Activated CD4-positive, CD25-positive, alpha-beta regulatory T cell treated with anti-CD3 and anti-CD28 coated beads, Interleukin-2, amount 50 U/mL, for 24 hours (primary cell): ENCODE measurements at places on chromosomes 12 and 14.

DNA sequence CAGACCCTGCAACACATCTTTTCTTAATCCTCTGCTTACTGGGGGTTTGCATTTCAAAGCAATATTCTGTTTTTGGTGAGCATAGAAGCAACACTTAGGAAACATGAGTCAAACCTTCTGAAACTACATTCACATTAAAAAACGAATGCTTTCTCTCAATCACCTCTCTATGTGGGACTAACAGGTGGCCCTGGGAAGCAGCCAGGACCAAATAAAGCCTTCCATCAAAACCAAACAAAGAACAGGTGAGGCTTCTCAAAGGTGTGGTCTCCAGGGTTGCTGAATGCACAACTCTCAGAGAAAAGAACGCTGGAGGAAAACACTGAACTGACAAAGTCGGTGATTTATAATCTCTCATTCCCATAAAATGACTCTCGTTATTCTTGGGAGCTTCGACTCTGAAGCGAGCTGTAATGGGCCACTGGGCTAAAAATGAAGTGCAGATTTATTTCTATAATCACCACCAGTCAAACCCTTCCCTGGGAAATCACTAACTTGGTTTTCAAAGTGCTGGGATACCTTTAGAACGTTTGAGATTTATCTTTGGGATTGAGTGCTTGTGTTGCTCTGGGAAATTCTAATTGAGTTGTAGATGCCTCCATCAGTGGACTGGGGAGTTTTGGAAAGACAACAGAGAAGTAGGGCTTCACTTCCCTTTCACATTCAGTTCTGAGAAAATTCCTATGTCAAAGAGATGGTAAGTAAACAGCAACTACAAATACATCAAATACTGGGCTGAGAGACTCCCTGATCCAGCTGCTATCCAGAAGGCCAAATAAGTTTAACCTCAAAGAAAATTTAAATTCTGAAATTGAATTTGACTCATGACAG is 262.0 kb upstream of the TMPO start:
- no peak for ATAC-seq

- ATAC-seq = no peak
These were observed 3.2 kb upstream of the FICD start for GRCh38 chr12:108511633-108512540.

DNA sequence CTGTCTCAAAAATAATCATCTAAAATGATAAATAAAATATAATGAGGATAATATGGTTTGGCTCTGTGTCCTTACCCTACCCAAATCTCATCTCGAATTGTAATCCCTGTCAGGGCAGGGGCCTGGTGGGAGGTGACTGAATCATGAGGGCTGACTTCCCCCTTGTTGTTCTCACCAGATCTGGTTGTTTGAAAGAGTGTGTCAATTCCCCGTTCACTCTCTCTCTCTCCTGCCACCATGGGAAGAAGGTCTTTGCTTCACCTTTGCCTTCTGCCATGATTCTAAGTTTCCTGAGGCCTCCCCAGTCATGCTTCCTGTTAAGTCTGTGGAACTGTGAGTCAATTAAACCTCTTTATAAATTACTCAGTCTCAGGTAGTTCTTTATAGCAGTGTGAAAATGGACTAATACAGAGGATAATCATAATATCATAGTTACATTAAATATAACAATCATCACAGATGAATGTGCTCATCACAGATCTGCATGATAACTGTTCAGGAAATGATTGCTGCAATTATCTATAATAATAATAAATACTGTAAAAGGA is 12.6 kb downstream of the EFCAB11 start:
- ATAC-seq = peak; percentile 53

DNA sequence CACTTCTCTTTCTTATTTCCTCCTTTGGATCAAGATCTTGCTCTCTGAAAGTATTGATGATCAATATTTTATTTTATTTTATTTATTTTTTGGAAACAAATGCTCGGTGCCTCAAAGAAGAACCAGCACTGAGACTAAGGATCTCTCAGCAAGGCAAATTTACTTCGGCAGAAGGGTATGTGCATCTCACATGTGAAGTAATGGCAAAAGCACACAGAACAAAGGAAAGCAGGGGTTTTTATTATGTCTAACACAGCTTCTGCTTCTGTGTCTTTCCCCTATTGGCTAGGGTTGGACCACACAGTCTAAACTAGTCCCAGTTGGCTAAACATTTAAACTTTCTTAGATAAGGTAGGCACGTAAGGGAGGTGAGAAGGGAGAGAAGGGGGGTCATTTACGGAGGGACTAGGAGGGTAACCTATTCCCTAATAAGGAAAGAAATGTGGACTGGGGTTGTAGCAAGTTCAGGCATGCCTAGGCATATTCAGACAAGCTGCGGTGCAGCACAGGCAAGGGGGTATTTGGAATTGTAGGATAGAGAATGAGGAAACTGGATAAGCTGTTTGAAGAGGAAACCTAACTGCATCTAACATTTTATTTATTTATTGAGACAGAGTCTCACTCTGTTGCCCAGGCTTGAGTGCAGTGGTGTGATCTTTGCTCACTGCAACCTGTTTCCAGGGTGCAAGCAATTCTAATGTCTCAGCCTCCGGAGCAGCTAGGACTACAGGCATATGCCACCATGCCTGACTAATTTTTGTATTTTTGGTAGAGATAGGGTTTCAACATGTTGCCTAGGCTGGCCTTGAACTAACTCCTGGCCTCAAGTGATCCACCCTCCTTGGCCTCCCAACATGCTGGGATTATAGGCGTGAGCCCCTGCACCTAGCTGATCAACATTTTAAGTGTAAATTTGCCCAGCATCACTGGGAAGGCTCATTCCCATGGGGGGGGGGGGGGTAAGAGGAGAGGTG is 90.0 kb upstream of the EIF5 start:
- no peak for ATAC-seq

- ATAC-seq = no peak
These were observed 53.7 kb upstream of the DYRK2 start for GRCh38 chr12:67594888-67595287.

DNA sequence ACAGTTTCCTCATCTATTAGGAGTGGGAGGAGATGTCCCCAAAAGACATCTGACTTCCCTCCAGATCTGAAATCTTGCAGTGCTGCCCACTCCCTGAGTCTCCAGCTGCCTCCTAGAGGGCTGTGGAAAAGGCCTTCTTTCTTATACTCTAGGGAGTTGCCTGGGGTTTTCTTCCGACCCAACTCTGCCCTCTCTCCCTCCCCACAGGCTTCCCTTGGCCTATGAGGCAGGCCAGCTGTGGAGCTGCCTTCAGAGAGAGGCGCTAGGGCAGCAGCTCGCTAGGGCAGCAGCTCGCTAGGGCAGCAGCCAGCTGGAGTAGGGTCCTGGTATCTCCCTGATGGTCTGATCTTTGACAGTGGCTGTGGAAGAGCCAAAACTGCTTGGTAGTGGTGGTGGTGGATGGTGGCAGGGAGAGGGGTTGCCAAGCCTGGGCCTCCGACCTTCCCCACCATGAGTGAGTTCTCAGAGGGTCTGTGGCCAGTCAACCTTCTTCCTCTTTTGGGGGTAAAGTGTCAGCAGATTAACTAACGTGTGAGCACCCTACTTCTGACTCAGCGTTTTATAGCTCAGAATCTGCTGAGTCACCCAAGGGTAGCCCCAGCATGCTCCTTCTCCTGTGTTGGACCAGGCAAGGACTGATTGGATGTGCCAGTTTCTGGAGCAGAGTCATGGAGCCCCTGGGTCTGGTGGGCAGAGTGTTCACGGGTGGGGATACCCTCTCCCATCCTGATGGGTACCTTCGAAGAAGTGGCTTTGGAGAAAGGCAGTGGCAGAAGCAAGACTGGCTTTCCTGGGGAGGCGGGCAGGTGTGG is 2.3 kb downstream of the SLC48A1 start:
- ATAC-seq = no peak

GRCh38 chr14:103891667-103892215 is 36.5 kb upstream of the TDRD9 start:
- ATAC-seq = no peak

DNA sequence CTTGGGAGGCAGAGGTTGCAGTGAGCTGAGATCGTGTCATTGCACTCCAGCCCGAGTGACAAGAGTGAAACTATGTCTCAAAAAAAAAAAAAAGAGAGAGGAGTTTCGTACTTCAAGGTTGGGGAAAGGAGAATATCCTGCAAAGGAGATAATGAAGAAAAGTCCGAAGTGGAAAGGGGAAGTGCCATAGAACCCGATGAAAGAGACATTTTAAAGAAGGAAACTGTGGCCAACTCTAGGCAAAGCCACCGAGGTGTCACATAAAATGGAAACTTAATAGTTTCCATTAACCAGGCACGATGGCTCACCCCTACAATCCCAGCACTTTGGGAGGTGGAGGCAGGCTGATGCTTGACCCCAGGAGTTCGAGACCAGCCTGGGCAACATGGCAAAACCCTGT is 15.0 kb upstream of the LTBP2 start:
- no peak for ATAC-seq

DNA sequence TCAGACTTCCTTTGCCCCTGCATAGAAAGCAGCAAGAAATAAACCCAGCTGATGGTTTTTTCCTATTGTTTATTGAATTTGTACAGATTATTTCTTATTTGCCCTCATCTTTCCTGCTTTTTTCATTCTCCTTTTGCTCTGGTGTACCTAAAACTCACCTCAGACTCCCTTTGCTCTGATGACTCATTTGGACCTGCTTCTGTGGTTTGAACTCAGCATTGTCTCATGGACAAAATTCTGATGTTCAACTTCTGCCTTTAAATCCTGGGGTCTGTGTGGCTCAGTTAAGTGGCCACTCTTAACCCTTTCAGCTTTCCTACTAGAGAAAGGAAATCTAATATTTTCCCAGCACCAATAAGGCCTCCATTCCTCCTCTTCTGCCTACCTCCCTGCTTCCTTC is 3.5 kb upstream of the SENP1 start:
- no peak for ATAC-seq

GRCh38 chr12:12519354-12519998 is 43.2 kb downstream of the DUSP16 start:
- no peak for ATAC-seq

GRCh38 chr12:93943780-93944179 is 204.6 kb upstream of the PLXNC1 start:
- no peak for ATAC-seq

- ATAC-seq = peak; percentile 82
These were observed 183.6 kb upstream of the G2E3 start for GRCh38 chr14:30375296-30375892.

- no peak for ATAC-seq
These were observed 183.9 kb downstream of the ZFP36L1 start for GRCh38 chr14:68609012-68609411.

GRCh38 chr14:106417224-106418049 is 891.1 kb downstream of the TMEM121 start:
- peak; percentile 80 for ATAC-seq

GRCh38 chr14:51335531-51335930 is 95.5 kb downstream of the TMX1 start:
- ATAC-seq = no peak

DNA sequence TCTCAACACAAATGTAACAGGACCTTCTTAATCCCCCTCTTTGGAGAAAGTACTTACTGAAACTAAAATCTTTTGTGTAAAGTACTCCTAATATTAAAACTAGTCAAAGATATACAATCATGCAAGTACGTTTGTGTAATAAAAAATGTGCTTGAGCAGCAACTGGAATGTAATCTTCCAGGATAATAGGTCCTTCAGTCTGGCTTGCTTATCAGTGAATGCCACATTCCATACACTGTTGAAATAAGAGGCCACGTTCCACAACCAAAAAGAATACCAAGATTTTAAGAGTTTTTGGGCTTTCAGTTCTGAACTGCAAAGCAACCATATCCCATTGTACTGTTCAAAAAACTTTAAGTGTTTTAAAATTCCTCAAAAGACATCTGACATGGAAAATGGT is 26.2 kb upstream of the GRIN2B start:
- ATAC-seq = no peak

GRCh38 chr12:46386877-46387629 is 14.5 kb upstream of the SLC38A2 start:
- ATAC-seq = no peak

DNA sequence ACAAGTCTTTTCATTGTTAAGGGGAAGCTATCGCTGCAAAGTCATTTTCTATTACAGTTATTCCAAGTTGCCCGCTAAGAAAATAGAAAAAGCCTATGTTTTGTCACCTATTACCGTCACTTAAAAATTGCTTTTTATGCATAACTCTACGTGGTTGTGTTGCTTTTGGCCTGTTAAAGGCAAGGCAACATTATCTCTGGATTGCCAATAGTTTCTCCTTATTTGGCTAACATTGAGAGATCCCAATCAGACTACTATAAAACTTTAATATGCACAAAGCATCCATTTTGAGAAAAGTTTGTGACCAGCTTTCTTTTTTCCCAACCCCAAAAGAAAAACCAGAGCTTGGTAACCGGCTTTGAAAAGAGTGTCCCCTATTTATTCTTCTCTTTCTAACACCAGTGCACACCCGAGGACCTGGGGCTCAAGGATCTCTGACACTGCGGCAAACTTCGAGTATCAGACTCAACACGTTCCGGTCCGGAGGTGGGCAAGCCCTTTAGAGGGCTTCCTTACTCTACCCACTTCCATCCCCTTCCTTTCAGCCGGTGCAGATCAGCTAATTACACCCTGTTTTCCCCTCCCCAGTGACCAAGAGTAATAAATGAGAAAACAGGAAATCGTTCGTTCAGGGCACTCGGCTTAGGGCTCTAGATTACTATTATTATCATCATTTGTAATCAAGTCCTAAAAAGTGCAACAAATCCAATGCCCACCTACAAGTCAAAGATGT is 1.2 kb downstream of the PPP1R12A start:
- ATAC-seq = no peak

- no peak for ATAC-seq
These were observed 96.2 kb downstream of the ITPR2 start for GRCh38 chr12:26736563-26737486.

- no peak for ATAC-seq
These were observed 106.2 kb downstream of the SMOC1 start for GRCh38 chr14:69985463-69985862.

- ATAC-seq = no peak
These were observed 113.3 kb downstream of the PRMT8 start for GRCh38 chr12:3604286-3604685.

GRCh38 chr14:51582437-51582836 is 69.3 kb upstream of the FRMD6 start:
- ATAC-seq = no peak
